CD4-positive, alpha-beta T cell treated with Interferon alpha-2 for 1 hour (primary cell): ENCODE measurements at places on chromosomes 12 and 14.

DNA sequence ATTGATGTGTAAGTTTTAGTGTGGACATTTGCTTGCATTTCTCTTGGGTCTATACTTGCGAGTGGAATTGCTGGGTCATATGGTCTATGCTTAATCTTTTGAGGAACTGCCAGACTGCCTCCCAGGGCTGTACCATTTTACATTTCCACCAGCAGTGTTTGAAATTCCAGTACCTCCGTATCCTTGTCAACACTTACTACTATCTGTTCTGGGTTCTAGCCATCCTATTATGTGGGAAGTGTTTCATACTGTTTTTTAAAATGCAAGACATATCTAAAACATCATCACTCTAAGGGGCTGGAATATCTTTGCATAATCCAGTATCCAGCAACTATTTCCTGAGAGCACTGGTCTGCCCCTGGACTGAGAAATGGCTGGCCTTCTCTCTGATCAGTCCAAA is 80.2 kb upstream of the RIN3 start:
- no peak for DNase-seq

DNA sequence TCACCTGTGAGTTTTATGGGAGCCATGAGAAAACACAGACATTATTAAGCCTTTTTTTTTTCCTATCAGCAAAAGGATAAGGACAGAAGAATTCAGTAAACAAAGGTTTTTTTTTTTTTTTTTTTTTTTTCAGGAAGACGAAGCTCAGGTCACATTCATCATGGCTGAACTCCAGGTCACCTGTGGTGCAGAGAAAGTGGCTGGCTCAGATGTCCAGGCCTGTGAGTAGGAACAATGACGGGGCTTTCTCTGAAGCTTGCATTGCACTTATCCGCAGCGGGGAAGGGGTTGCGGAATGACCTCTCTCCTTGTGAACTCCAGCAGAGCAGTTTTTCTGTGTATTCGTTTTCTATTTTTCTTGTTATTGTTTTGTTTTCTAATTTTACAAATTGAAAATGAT is 759.6 kb upstream of the TMEM132C start:
- DNase-seq = no peak

DNA sequence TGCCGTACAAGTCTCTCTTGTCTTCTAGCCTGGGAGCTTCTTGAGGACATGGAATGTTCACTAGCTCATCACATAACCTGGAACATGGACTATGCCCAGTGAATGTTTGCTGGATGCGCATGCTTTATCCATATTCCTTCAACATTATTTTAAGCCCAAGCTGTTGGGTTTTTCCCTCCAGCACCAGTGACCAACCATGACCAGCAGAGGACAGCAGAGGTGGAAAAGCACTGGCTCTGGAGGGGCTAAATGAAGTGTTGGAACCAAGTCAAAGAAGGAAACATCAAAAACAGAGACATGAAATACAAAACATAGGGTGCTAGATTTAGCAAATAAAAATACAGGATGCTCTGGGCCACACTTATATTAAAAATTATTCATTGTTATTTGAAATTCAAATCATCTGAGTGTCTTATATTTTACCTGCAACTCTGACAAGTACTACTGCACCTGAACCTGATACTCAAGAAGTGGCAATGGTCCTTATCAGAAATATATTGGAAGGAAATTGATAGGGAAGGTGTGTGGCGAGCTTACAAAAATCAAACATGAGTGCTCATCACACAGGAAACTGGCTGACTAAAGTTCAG is 23.1 kb upstream of the HELB start:
- DNase-seq = peak; percentile 64

GRCh38 chr12:4628406-4628805 is 20.4 kb downstream of the AKAP3 start:
- DNase-seq = no peak

DNA sequence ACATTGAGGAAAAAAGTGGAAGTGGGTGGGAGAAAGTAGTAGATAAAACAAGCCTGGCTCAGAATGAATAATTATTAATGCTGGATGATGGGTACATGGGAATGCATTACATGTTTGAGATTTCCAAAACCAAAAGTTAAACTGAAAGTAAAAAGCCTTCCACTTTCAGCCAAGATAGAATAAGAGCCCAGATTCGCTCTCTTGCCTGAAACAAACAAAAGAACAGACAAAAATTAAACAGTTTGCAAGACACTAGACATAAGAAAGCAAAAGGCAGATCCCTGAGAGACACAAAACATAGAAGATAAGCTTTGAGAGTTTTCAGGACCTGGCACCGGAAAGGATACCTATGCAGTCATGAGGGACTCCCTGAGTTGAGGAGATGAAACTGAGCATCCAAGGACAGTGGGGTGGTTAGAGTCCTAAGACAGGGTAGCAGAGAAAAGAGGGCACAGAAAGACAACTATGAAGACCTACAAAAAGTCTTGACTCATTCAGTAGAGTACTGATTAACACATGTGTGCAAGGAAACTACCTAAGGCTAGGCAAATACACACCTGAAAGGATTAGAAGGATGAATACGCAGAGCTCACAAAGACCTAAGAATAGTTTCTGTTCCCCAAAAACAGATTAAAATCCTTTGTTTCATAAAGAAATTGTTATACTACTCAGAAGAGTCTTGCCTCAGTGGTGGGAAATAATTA is 54.1 kb downstream of the CEP83 start:
- DNase-seq = no peak

DNA sequence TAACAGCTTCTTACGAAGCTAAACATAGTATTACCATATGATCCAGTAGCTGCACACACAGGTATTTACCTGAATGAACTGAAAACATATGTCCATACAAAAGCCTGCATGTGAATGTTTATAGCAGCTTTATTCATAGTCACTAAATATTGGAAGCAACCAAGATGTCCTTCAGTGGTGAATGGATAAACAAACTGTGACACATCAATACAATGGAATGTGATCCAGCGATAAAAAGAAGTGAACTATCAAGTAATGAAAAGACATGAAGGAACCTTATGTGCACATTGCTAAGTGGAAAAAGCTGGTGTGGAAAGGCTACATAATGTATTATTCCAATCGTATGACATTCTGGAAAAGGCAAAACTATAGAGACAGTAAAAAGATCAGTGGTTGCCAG is 38.1 kb upstream of the JDP2 start:
- DNase-seq = no peak

DNA sequence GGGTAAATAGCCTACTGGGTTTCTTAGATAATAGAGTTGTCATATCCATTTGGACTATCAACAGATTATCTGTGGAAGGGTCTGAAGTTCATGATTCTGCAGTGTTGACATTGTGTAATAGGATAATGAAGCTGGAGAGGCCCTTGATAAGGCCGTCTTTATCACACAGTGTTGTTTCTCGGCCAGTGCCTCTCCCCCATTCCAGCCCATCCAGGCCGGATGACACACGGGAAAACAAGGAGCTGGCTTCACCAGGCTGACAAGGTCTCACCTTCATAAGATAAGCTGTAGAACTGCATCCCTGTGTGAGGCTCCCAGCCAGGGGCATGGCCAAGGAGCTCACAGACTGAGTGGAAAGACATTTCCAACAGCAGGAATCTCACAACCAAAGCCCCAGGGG is 8.7 kb upstream of the EML1 start:
- DNase-seq = no peak

GRCh38 chr14:52701223-52701622 is 5.8 kb upstream of the PSMC6 start:
- DNase-seq = no peak

GRCh38 chr12:54975875-54976274 is 8.7 kb downstream of the TESPA1 start:
- no peak for DNase-seq

- DNase-seq = no peak
Measured at GRCh38 chr12:93060666-93061472, 131.8 kb upstream of the EEA1 start.

DNA sequence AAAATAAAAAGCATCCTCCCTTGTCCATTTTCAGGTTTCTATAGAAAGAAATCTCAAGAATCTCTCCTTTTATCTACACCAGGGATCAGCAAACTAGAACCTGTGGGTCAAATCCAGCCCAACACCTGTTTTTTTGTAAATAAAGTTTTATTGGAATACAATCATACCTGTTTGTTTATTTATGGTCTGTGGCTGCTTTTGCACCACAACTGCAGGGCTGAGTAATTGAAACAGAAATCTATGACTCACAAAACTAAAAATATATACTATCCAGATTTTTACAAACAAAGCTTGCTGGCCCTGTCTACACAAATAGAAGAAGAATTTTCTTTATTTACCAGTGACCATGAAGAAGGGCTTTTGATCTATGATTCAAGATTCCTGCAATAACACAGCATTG is 95.1 kb upstream of the COCH start:
- DNase-seq = no peak

DNA sequence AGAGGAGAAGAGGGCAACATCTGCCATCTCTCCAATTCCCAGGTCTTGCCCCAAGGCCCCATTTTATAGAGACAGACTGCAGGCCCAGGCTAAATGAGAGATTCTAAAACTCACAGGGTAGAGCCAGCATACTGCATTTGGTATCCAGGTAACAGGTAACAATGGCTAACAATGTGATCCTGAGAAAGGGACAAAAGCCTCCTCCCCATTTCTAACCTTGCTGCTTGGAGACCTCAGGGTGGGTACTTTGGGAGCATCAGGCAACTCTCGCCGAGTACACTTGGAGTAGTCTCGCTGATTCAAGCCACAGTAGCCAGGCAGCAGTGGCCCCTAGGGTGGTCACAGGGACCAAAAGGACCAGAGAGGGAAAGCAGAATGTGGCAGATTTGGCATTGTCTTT is 162.6 kb upstream of the PLEKHA5 start:
- no peak for DNase-seq

DNA sequence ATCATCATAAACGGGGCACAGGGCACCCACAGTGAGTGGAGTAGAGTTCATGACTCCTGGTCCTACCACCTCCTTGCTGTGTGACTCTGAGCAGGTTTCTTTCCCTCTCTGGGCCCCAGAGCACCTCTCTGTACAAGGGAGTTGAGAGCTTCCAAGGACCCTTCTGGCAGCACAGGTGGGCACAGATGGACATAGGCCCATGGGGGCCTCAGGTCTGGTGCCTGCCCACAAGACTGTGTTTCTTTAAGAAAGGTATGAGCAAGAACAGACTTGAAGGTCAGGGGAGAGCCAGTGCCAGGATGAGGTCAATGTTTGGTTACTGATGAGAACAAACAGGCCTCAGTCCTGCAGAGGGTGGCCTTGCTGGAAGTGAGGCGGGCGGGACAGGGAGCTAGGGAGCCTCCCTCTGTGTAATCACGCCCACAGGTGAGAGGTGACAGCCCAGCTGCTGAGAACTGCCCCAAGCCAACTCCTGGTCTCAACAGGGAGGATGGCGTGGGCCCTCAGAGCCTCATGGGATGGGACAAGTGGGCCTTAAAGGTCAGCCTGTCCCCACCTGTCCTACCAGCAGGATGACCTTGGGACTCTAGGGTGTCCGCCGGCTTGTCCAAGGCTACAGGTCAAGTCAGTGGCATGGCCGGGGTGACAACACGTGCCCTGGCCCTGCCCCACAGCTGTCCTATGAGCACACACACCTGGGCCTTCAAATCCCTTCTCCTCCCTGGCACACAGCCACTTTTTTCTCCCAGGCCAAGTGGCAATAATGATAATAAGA is 49.1 kb downstream of the CCDC85C start:
- DNase-seq = no peak

- DNase-seq = peak; percentile 38
Measured at GRCh38 chr14:23119363-23120327, 590 bp upstream of the CEBPE start.

DNA sequence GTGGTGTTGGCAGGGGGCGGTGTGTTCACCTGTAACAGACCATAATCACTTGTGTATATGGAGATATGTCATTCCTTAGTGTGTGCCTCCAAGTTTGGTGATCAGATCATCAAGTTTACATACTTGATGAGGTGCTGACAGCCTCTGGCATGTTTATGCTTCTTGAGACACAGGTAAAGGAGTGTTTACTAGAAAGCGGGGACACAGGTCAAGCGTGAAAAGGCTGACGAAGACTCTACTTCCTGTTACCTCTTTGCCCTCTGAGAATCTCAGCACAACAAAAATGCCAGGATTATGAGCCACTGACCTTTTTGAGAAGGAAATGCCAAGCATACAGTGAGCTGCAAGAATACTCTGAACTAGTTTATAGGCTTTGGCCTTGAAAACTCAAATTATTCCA is 29.6 kb downstream of the PRDM4 start:
- peak; percentile 39 for DNase-seq

DNA sequence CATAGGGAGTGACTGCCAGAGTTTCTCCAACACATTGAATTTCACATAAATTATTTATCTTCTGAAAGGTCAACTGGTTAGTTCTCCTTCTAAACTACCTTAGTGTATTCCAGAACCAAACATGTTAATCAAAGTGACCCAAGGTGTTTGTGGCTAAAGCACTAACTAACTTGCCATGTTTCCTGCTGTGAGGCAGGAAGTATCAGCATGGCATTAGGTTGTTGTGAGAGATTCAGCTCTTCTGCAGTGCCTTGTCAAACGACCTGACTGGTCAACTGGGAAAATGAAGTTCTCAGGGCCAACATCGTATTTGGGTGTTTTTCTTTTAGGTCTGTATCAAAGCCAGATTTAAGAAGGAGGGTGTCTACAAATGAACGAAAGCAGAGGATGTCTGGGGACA is 448.1 kb downstream of the APAF1 start:
- DNase-seq = no peak

- peak; percentile 62 for DNase-seq
Measured at GRCh38 chr12:47837190-47838171, 17.8 kb upstream of the HDAC7 start.

GRCh38 chr14:36947362-36947761 is 225.0 kb downstream of the SLC25A21 start:
- DNase-seq = no peak

DNA sequence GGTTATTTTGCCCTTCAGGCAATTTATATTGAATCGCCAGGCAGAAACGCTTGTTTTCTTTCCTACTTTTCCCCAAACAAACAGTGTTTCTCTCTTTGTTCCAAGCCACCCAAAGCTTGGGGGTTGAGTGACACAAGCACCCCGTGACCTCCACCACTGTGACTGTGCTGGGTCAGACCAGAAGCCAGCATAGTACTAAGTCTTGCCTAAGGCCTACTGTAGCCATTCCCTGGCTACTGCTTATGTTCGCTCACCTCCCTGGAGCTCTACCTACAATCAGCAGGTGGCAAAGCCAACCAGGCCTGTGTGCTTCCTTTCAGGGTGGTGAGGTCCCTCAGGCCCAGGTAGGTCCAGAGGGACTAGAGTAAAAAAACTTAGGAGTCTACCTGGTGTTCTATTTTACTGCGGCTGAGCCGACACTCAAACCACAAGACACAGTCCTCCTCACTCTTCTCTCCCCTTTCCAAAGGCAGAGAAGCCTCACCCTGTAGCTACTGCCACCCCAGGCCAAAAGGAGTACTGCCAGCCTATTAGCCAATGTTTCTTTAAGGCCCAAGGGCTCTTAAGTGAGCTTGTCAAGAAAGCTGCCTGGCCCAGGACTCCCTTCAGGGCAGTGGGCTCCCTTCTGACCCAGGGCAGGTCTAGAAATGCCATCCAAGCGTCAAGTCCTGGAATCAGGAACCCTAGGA is 411.8 kb upstream of the MIS18BP1 start:
- DNase-seq = no peak

- DNase-seq = no peak
Measured at GRCh38 chr12:125194163-125194773, 129.0 kb downstream of the AACS start.
